ENCODE measurements at places on chromosomes 16 and 17.

- DNase-seq: no peak
These were observed 34.1 kb upstream of the ABCA6 start for GRCh38 chr17:69175625-69176456.

DNA sequence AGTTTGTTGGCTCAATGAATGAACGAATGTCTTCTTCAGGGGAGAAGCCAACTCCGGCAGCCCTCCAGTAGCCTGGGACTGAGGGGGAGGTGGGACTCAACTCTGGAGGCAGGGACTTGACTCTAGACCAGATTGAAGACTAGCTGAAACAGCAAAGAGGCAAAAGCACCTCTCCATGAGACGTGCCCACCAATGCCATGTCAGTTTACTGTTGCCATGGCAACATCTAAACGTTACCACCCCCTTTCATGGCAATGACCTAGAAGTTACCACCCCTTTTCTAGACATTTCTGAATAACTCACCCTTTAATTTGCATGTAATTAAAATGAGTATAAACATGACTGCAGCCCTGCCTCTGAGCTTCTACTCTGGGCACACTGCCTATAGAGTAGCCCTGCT lies 91.8 kb downstream of the ASIC2 start:
- DNase-seq: no peak

GRCh38 chr17:42017866-42018200 lies 594 bp upstream of the DNAJC7 start:
- no peak for DNase-seq

DNA sequence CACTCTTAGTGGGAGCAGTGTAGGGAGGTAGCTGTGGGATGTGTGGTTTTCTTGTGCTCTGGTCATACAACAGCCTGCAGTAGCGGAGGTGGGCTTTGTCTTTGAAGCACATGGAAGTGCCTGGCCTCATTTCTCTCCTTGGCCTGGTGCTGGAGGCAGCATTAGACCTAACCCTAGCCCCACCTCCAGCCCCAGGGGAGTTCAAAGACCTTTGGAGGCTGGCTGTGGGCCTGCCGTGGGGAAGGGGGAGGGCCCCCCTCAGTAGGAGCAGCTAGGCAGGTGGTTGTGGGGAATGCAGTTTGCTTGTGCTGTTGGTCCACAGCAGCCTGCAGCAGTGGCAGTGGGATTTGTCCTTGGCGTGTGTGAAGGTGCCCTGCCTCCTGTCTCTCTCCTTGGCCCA lies 91.7 kb downstream of the BCAS3 start:
- no peak for DNase-seq

DNA sequence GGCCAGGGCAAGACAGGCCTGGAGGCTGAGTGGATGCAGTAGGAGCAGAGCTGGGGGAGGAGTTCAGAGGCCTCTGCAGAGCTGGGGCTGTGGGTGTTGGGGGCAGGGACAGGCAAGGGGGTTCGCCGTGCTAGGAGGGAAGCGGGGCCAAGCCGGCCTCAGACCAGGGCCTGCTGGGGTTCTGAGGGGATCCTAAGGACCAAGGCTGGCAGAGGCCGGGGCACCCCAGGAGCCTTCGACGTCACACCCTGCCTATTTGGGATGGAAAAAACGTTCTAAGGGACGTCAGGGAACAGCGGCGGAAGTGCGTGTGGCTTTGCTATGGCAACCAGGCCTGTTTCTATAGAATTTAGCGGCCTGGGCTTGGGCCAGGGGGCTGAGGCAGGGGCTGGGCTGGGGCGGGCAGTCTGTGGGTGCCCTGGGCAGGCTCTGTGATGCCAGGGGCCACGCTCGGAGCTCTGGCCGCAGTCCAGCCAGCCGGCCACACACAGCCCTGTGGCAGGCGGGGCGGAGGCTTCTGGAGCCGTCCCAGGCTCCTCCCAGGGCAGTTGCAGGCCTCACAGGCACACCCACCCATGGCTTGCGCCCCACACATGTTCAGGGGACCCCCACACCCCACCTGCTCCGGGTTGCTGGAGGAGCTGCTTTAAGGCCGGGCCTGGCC lies 3.7 kb downstream of the TRAF7 start:
- DNase-seq: no peak

DNA sequence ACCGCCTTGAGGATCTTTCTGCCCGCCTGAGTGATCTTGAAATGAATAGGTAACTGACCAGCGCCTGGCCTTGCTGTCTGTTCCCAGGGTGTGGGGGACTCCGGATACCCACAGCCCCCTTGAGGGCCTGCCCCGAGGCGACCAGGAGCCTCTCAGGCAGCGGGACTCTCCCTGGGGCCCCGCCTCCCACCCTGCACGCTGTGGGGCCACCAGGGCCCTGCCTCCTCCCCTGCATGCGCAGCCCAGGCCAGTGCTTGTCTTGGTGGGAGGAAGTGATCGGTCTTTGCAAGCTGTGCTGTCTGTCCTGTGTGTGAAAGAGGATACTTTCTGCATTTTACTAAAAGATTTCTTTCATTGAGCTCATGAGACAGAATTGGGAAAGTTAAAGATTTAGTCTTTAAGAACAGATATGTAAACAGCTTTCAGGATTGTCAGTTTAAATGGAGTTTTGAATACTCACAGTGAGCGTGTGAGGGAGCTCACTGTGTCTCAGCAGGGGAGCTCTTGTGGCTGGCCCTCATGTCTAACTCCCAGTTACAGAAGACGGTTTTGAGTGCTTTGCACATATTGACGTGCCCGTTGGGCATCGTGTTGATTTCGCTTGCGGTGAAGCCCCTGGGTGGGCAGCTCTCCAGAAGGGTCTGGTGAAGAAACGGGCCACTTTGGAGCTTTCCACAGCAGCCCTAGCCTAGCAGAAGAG lies 36.1 kb upstream of the CAPN15 start:
- DNase-seq: no peak

GRCh38 chr16:50213939-50214519 lies 52.3 kb upstream of the ADCY7 start:
- DNase-seq: no peak

GRCh38 chr17:77948690-77949114 lies 9.8 kb upstream of the TNRC6C start:
- DNase-seq: peak; percentile 51

DNA sequence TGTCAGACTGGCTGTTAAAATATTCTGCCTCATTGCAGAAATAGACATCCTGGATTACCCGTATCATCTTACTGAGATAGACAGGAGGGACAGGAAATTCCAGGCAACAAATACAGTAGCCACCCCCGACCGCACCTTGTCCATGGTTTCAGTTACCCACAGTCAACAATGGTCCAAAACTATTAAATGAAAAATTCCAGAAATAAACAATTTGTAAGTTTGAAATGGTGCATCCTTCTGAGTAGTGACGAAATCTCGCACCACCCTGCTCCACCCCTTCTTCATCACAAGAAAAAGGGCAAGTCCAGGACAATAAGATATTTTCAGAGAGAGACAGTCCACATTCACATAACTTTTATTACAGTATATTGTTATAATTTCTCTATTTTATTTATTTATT lies 23.6 kb upstream of the PRSS54 start:
- DNase-seq: no peak

DNA sequence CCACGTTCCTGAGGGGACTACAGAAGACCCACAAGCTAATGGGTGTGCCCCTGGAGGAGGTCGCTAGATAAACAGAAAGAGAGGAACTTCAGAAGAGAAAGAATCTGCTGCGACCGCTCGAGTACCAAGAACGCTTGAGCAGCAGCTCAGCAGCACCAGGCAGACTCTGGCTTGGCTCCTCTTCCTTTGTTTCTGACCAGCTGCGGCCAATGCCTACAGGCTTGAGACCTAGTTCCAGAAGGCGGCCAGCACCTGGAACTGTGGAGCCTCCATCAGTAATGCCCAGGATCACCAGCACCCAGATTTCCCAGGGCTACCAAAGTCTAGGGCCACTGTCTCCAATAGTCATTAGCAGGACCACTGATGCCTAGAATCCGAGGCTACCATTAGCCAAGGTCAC lies 26.0 kb upstream of the GOSR2 start:
- no peak for DNase-seq

- no peak for DNase-seq
These were observed 10.5 kb downstream of the MXRA7 start for GRCh38 chr17:76700270-76700616.

DNA sequence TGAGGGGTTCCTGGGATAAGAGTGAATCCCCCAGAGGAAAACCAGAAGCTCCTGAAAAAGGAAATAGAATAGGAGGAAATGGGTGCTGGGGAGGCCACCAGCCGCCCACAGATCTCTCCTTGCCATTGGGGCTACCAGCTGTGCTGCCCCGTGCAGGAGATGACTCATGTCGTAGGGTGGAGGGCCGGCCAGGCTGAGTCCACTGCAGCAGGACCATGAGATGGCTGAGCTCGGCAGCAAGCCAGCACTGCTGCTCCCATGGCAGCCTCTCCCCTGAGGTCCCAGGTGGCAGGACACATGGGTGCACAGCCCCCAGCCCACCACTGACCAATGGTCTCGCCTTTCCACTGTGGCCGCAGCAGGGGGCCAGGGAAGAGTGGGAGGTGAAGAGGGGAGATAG lies 95.5 kb downstream of the GNAO1 start:
- DNase-seq: no peak

GRCh38 chr16:11224096-11224893 lies 31.7 kb downstream of the SOCS1 start:
- DNase-seq: peak; percentile 85

- no peak for DNase-seq
These were observed 168.5 kb downstream of the MSI2 start for GRCh38 chr17:57424777-57425188.

DNA sequence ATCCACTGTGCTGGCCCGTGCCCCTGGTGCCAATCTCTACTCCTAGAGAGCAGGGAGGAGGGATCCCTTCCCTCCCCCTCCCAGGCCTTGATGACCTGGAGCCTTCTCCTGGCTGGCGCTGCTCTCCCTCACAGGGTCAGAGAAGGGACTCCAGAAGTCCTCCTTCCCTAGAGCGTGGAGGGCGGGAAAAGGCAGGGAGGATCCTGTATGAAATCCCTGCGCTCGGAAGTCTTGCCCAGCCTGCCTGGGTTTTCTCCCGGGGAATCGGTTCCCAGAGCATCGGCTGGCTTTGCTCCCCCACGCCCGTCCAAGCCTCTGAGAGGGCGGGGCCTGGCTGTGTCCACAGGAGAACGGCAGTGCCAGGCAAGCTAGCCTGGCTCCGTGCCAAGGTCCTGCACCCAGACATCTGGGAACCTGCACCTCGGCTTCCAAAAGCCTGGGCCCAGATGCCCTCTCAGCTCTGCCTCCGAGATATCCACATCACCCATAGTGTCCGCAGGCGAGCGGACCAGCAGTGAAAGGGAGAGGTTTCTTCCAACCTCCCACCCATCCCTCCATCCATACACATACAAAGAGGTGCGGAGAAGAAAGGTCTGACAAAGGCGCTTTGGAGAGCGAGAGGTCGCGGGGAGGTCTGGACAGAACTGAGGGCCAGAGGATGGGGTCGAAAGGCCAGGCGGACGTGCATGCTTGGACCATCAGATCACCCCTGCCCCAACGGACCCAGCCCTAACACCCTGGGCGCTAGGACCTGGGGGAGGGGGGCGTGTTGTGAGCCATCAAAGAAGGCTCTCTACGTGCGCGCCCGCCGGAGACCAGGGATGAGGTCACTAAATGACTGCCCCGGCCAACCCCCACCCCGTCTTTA lies 1.1 kb downstream of the MPP2 start:
- peak; percentile 72 for DNase-seq

GRCh38 chr17:28623696-28624095 lies 9.7 kb upstream of the RSKR start:
- no peak for DNase-seq

Data from activated CD8-positive, alpha-beta memory T cell treated with anti-CD3 and anti-CD28 coated beads for 24 hours (primary cell).